MG63 (cell line): ENCODE measurements at places on chromosomes 7 and 10. TPM values are rescaled to one million over a fixed set of nuclear protein-coding genes. Genes with fewer than 3 reads are reported as not detected.
A peak's percentile ranks its signal among the peaks of the same experiment; 100 is the strongest.

Gene SPOCK2
- total RNA-seq = not detected in 2 replicates

Gene STEAP1
- total RNA-seq = 30.1 and 80.7 TPM in 2 replicates

Gene CTTNBP2
- 0.12 and 0.16 TPM in 2 replicates for total RNA-seq

Gene PTF1A
- not detected in 2 replicates for total RNA-seq

Gene CELF2
- total RNA-seq = 1.5 and 9.7 TPM in 2 replicates

DNA sequence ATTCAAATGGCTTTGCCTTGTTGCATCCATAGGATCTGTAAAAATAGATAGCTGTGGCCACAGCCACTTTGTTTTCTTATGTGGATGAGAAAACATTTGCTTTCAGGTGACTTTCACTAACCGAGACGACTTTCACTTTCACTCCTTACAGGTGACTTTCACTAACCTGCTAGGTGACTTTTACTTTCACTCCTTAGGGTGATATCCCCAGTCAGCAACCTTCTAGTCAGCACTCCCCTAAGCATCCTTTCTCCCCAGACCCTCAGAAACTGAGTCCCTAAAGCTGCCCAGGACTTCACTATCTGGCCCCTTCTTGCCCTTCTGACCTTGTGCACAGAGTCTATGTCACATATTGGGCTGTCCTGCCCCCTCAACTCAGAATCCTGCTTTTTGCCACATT lies 177.5 kb downstream of the RELN start:
- DNase-seq = no peak

DNA sequence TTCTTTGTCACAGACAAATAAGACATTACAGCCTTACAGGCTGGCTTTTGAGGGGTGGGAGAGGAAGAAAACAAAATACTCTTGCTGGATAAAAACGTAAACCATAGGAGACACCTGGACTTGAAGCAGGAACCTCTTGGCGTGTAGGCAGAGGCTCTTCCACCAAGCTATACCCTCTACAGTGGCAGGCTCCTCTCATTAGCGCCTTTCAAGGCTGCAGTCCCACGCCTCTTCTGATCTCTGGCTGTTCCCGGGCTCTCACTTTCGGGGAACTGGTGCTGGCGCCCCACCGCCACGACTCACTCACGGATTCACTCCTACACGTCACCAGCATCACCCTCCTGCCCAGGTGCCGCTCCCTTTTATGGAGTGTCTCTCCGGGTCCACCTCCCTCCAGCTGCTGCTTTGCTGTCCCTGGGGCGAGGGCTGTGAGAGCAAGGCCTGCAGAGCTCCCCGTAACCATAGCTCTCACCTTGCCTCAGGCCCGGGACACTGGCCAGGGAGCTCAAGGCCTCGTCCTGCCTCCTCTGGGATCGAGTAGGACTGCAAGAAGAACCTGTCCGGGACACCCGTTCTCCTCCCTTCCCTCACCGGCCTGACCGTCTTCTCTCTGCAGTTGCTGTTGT lies 62.6 kb downstream of the ZNF777 start:
- no peak for DNase-seq

- no peak for DNase-seq
Observed at GRCh38 chr7:47382200-47382599, 199.7 kb downstream of the TNS3 start.

- DNase-seq = no peak
Observed at GRCh38 chr7:112699725-112700513, 90.3 kb downstream of the TMEM168 start.

GRCh38 chr10:89241486-89242344 lies 9.9 kb downstream of the LIPA start:
- DNase-seq = no peak

- no peak for DNase-seq
Observed at GRCh38 chr10:77208684-77209256, 428.8 kb downstream of the KCNMA1 start.

DNA sequence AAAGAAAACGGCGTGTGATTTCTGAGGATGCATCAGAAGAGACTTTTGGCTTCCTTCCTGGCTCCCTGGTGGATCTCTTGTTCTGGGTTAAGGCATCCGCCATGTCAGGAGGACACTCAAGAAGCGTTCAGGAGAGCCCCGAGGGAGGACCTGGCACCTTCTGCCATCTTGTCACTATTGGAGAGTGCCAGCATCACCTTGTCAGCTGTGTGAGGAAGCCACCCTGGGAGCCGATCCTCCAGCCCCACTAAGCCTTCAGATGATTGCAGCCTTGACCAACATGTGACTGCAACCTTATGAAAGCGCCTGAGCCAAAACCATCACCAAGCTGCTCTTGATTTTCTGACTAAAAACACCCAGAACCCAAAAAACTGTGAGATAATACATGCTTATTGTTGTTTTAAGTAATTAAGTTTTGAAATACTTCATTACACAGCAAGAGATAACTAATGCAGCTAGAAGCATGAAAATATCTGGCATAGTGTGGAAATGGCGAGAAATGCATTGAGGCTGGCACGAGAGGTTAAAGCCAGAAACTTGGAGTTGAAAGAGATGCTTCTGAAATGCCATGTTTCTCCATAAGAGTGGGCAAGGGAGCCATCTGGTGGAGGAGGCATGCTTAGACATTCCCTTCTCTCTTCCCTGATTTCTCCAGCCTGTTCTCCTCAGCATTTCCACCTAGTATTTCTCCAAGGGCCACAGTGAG lies 5.4 kb upstream of the ZFYVE27 start:
- peak; percentile 41 for DNase-seq

DNA sequence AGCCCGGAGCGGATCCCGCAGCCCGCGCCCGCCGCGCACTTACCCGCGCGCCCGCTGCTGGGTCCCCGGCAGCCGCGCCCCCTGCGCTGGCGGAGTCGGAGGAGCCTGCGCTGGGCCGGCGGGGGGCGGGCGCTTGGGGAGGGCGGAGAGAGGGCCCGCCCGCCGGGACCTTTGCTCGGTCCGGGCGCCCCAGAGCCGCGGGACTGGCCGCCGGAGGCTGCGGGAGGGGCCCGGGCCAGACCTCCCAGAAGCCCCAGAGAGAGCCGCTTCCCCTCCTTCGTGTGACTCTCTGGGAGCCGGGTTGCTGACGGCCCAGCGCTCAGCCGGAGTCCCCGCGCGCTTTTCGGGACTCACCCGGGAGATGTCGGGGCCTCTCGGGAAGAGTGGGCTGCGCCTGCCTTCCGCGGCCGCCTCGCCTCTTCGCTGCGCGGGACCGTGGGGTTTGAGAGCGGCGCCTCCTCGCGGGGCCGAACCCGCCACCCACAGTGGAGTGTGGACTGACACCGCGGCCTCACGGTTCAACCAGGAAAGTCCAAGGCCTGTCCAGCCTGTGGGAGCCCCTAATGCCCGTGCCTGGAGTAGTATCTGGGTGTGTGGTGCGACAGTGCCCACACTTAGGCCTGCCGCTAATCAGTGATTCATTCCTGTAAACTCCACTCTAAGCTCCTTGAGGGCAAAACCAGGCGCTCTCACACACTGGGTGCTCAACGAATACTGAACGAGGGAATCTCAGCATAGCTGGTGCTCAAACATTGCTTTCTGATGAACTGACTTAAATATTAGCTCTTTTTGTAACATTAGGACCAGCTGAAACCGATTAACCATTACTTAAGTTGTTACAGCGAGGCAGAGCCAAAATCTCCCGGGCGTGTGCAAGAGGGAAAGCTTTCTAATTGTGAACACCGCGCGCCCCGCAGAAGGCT lies at the start of gene GSDME:
Gene GSDME, minus strand, starts transcription at position 112 of the 923 bp plus-strand sequence. CDS start 7,690 bp downstream, outside the sequence.
- peak; percentile 77 for DNase-seq

- DNase-seq = no peak
Observed at GRCh38 chr10:52319926-52320325, 5.8 kb downstream of the DKK1 start.

- DNase-seq = peak; percentile 77
Observed at GRCh38 chr10:113126229-113127201, 176.5 kb downstream of the TCF7L2 start.

DNA sequence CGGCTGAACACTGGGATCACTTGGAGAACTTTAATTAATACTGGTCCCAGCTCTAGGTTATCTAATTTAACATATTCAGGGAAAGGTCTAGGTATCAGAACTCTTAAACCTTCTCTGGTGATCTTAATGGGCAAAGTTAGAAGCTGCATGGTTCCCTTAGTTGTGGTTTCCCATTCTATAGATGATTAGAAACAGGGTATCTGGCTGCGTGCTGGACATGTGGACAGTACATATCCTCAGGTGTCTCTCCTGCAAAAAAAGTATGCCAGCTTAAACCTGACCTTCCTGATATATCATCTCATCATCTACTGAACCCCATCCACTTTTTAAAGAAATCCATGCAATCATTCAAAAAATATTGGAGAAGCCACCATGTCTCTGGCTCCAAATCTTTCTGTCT lies 284.5 kb upstream of the DKK1 start:
- DNase-seq = no peak

GRCh38 chr10:86077271-86077670 lies 289.3 kb downstream of the GRID1 start:
- no peak for DNase-seq

DNA sequence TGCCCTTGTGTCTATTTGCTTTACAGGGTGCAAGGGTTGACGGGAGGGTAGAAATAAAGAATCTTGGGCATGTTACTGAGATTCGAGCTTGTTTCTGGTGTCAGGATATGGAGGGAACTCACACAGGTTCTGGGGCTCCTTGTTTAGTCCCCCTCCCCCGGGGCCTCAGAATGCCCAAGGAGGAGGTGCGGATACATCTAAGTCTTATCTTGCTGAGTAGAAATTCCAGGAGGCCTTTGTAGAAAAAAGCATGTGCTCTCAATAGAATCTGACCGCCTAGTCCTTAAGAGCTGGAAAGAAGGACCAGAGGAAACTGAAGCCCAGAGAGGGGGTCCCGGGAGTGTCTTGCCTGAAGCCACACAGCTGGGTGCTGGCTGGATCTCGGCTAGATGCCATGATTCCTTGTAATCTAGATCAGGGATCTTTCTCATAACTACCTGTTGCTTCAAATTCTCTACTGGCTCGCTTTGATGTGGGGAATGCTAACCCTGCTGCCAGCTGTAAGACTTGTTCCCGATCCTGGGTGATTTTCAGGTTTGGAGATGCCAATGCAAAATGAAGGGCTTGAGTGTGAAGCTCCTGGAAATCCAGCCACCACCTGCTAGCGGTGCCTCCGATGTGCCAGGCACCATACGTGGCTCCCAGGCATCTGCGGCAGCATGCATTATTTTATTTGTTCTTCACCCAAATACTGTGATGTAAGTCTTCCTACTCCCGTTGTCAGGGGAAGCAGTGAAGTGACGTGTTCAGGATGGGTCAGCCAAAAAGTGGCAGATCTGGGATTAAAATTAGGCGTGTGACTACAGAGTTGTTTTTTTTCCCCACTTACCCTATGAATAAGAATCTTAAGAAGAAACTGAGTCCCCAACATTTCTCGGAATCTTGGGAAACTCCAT lies 226.0 kb downstream of the TCF7L2 start:
- DNase-seq = no peak

DNA sequence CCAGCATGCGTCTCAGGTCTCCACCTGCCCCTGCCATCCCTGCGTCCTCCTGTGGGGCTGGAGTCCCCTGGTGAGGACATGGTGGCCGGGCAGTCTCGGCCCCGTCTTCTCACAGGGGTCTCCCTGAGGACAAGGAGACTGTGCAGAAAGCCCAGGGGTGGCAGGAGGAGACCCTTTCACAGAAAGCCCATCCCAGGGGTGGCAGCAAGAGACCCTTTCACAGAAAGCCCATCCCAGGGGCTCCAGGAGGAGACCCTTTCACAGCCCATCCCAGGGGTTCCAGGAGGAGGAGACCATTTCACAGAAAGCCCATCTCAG lies 14.8 kb upstream of the CHST12 start:
- no peak for DNase-seq

DNA sequence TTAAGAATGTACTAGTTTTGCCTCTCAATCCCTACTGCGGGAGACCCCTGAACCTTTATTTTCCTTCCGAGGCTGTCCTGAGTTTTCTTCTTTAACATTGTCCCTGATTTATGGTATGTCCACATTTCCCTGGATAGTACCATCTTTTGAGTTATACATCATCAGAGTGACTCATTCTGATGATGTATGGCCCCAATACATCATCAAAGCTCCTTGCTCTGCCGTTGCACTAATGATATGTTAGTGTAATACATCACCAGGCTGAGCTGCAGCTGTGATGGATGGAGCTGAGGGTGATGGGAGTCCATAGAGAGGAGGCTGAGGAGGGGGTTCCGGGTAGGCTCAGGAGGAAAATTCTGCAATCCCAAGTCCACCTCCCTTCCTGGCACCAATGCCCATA lies 986.5 kb downstream of the KCNMA1 start:
- DNase-seq = no peak

GRCh38 chr7:30751696-30752273 lies at the start of gene INMT:
Gene INMT (plus strand): TSS chr7:30752135. CDS start chr7:30752151, 16 bp downstream.
- DNase-seq = no peak

- DNase-seq = peak; percentile 29
Observed at GRCh38 chr10:106775127-106775526, 389.4 kb downstream of the SORCS1 start.

DNA sequence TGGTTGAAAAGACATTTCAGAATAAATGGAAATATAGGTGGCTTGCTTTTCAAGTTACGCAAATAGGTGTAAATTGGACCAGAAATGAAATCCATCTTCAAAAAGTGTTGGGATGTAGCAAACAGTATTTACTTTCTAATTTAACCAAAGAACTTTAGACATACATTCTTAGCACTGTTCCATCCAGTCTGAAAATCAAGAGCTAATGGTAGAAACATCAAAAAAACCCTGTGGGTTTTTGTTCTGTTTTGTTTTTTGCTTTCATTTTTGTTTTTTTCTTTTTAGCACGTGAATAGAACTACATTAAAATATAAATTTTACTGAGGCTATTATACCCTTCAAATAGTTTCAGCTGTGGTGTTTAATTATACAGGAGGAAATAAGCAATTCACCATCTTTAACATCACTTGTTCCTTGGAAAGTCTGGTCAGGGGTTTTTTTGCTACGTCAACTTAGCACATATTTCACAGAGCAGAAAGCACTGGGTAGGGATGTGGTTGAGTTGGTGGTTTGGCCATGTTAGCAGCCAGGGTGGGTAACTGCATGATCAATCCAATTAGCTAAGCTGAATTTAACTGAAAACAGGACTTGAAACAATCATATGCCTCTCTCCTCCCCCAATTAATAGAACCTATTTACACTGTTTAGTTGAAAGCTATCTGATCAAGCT lies 275.4 kb upstream of the PFKP start:
- no peak for DNase-seq

- no peak for DNase-seq
Observed at GRCh38 chr10:77770081-77770867, 132.7 kb upstream of the KCNMA1 start.

DNA sequence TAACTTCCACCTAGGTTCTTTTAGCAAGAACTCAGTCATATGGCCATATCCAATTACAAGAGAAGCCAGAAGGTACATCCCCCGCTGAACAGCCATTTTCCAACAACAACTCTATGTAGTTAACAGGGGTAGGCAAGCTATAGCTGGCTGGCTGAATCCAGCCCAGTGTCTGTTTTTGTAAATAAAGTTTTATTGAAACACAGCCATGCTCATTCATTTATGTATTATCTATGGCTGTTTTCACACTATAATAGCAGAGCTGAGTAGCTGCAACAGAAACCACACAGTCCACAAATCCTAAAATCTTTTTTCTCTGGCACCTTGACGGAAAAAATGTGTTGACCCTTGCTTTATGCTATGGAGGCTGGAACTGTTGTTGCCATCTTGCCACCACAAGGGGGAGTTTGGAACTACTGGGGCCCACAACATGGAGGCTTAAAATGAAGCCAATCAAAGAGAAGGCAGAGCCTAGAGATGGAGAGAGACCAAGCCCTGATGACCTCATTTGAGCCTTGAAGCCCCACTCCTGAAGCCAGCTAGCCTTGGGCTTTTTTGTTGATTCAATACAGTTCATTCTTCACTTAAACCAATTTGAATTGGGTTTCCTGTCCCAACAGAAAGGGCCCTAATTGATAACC lies 33.3 kb upstream of the XPNPEP1 start:
- DNase-seq = peak; percentile 52
